ENCODE measurements at places on chromosomes 5 and 9.

DNA sequence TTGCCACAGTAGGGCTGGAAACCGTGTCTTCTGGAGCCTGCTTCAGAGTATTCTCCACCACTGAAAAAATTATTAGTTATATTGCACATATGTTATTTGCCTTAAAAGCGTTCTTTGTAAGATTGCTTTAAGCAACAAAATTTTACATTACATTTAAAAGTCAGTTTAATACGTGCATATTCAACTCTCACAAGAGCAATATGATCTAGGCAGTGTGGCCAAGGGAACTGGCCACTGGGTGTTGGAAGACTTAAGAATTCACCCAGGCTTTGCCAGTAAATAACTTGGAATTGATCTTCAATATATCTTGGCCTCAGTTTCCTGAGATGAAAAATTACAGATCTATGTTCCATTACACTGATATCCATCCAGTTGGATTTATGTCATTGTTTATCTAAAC lies 694.4 kb downstream of the EFNA5 start:
- H3K27ac ChIP-seq: no peak overlapping the region
- H3K4me3 ChIP-seq: no peak overlapping the region
- no peak for DNase-seq
- no peaks in the 10 kb centered on the region for H3K4me1 ChIP-seq
- peaks cover 38% of the 10 kb centered on the region for H3K27me3 ChIP-seq

GRCh38 chr5:172479034-172479783 lies 24.9 kb upstream of the SH3PXD2B start:
- peak overlapping the region; percentile 51 for H3K27ac ChIP-seq
- peaks cover 21% of the 10 kb centered on the region for H3K27me3 ChIP-seq
- no peaks in the 10 kb centered on the region for H3K36me3 ChIP-seq

GRCh38 chr5:962386-962785 lies 46.2 kb upstream of the NKD2 start:
- H3K27me3 ChIP-seq: peaks cover 15% of the 10 kb centered on the region
- DNase-seq: no peak
- no peak overlapping the region for H3K27ac ChIP-seq
- H3K4me3 ChIP-seq: no peak overlapping the region

DNA sequence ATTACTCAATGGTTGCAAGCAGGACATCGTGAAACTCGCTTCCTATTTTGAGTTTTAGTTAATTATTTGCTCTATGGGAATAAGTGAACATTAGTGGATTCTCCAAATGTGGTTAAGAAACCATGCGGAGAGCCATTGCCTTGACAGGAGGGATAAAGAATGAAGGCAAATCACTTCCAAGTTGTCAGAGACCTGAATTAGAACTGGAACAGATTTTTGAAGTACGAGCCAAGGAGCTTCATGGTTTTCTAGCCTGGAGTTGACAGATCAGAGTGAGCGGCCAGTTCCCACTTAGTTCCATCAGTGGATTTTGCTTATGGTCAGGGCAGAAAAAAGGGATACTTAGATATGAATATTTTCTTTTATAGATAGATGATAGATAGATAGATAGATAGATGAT lies 171.4 kb upstream of the CDH10 start:
- no peak overlapping the region for H3K27ac ChIP-seq
- H3K4me1 ChIP-seq: peaks cover 4% of the 10 kb centered on the region
- H3K4me3 ChIP-seq: no peak overlapping the region
- H3K27me3 ChIP-seq: no peaks in the 10 kb centered on the region
- no peak for DNase-seq

DNA sequence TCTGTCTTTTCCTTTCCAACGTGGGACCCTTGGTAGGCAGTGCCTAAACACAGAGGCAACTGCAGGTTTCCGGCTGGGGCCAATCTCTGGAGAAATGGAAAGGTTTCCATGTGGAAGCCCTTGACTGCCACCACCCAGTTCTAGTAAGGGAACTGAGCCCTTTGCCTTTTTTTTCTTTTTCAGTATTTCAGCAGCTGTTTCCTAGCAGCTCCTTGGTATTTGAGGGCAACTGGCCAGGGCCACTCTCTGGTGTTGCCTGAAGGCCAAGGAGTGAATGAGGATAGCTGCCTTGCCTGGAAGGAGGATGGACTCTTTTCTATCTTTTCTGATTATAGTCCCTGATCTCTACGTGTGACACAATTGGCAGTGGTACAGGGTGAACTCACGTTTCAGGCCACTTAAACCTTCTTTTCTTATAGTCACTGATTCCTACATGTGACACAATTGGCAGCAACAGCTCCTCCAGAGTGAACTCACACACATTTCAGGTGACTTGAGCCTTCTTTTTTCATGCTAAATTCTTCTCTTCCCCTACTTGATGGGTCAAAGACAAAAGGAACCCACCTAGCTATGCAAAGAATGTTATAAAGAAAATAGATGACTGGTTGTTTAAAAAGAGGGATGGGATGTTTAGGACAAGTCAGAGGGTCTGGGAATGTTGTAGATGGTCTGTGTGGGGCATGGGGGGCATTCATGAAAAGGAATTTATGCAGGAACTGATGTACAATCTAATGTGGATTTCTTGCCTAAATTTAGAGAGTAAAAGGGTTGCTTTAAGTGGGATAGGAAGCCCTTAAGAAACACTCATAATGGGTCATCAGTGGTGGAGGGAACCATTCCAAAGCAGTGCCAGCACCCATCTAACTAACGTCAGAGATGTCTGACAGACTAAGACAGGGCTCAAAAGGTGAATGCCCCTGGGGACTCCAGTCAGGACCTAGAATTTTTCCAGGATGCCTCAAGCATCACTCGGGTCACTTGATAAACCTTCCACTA lies 190.1 kb downstream of the TMEM232 start:
- no peaks in the 10 kb centered on the region for H3K36me3 ChIP-seq
- no peak for DNase-seq
- H3K27ac ChIP-seq: no peak overlapping the region
- H3K4me3 ChIP-seq: no peak overlapping the region

DNA sequence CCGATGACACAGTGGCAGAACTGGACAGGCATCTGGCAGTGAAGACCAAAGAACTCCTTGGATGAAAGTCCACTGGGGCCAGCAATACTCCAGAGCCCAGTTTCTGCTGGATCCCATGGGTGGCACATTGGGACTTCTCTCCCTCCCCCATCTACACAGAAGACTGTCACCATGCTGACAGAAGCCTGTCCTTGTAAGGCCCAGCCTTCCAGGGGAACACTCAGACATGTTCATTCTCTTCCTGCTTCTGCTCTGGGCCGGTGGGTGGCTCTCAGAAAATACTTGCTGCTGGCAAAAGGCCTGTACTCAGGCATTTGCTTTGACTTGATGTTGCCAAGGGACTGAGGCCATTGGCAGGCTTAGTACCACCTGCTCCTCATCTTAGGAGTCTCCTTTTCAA lies 48.3 kb upstream of the PTGS1 start:
- DNase-seq: no peak
- no peak overlapping the region for H3K27ac ChIP-seq
- H3K36me3 ChIP-seq: peaks cover 11% of the 10 kb centered on the region
- peaks cover 3% of the 10 kb centered on the region for H3K4me1 ChIP-seq
- H3K27me3 ChIP-seq: no peaks in the 10 kb centered on the region
